ENCODE measurements at places on chromosomes 1 and 21. TPM values are rescaled to one million over a fixed set of nuclear protein-coding genes. Genes with fewer than 3 reads are reported as not detected.

Gene CD1B
- not detected for total RNA-seq

Gene SELL
- total RNA-seq = 0.70 TPM

Gene MYOG
- not detected for total RNA-seq

Gene INTS7
- 11.0 TPM for total RNA-seq

DNA sequence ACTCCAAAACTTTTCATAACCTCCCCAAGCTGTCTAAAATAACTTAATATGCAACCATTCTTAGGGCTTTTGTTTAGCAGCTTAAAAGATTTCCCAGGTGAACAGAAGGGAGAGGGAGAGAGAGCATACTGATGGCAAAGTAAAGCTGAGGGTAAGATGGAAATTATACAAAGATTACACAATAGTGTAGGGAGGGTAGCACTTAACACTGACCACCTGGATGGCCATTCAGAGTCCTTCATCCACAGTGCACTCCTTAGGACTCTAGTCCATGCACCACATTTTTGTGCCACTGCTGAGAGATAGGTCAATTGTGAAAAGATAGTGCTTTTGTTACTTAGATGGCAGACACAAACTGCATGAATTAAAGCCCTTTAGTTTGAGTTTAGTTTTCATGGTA, 574.6 kb downstream of the LMO4 start:
- H3K4me1 ChIP-seq = no peaks in the 10 kb centered on the region
- no peaks in the 10 kb centered on the region for H3K36me3 ChIP-seq
- peak overlapping the region; percentile 29 for H3K27ac ChIP-seq

DNA sequence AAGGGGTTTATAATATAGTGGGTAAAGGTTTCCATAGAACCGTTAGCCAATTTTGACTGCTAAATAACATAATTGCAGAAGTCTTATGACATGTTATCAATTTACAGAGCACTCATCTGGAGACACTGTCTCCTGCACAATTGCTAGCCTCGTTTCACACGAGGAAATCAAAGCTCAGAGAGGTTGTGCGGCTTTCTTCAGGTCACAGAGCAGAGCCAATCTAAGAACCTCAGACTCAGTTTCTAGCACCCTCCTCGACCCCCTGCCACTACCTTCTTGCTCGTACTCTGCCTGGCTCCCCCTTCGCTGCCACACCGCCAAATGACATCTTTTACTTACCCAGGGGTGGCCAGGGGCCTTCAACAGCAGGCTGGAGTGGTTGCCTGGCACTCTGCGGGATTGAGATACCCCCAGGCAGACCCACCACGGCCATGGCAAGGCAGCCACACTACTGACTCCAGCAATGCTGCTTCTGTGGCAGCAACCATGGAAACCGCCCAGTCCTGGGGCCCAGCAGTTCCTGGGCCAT, 16.0 kb upstream of the CASZ1 start:
- DNase-seq = no peak
- no peaks in the 10 kb centered on the region for H3K36me3 ChIP-seq
- no peak overlapping the region for H3K4me3 ChIP-seq
- no peaks in the 10 kb centered on the region for H3K27me3 ChIP-seq
- H3K4me1 ChIP-seq = no peaks in the 10 kb centered on the region

DNA sequence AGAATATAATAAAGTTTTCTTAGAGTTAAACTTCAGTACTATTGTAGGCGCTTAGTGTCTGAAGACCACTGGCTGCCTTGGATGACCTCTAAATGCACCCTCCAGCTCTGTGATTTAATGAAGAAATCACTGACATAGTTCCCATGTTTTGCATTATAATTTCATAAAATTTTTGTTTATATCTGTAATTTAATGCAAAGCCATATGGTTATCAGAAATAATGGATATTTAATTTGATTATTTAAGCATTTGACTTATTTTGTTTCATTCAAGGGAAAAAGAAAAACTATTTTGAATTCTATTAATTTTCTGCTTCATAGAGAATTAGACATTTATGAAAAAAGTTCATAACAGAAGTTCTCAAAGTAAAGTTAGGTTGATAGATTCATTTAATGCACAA, 18.6 kb downstream of the CRB1 start:
- no peak for DNase-seq
- no peaks in the 10 kb centered on the region for H3K27me3 ChIP-seq
- H3K4me3 ChIP-seq = no peak overlapping the region

Gene C1orf94
- not detected for total RNA-seq

Gene HAO2
- total RNA-seq = 0.90 TPM

DNA sequence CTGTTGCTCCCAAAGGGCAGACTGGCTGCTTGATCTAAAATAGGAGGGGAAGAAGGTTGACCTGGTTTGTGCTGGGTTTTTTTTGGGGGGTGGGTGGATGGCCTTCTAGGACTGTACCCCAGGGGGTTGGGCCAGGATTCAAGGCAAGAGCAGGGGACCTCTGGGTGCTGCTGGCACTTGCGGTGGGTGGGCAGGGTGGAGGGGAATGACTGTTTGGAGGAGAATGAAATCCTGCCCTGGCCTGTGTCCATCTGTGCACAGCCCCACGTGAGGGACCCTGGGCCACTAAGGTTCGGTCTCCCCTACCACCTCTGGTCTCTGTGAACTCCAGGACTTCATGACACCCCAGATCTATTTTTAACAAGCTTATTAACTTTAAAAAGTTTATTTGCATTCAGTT, 414.2 kb downstream of the PTPRU start:
- no peaks in the 10 kb centered on the region for H3K4me1 ChIP-seq
- no peaks in the 10 kb centered on the region for H3K27me3 ChIP-seq
- H3K27ac ChIP-seq = no peak overlapping the region
- H3K4me3 ChIP-seq = no peak overlapping the region

DNA sequence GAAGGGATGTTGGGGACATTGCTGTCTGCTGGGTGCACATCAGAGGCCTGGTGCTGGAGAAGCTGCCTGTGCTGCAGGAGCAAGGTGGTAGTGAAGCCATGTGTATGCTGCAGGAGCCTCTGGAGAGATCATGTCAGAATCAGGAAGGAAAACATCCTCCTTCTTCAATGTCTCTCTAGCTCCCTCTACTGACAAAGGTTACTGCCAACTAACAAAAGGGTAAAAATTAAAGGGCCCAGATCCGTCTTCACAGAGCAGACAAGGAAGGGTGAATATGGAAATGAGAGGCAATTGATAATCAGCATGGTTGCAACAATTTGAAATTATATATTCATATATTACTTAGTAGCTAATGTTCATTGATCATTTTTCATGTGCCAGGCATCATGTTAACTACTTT, 32.2 kb downstream of the FAM177B start:
- H3K4me3 ChIP-seq = no peak overlapping the region
- no peak overlapping the region for H3K27ac ChIP-seq
- H3K27me3 ChIP-seq = no peaks in the 10 kb centered on the region
- H3K4me1 ChIP-seq = no peaks in the 10 kb centered on the region
- DNase-seq = no peak

Gene MMEL1
- not detected for total RNA-seq

Gene ARHGAP29
- 31.0 TPM for total RNA-seq

- no peak overlapping the region for H3K4me3 ChIP-seq
- H3K27ac ChIP-seq = peak overlapping the region; percentile 74
- H3K4me1 ChIP-seq = no peaks in the 10 kb centered on the region
- no peaks in the 10 kb centered on the region for H3K36me3 ChIP-seq
- DNase-seq = no peak
Observed at GRCh38 chr1:225771661-225772322, 5.8 kb upstream of the SRP9 start.

Gene PAPPA2
- total RNA-seq = 0.73 TPM

GRCh38 chr1:203264052-203264501, 34.6 kb upstream of the CHIT1 start:
- no peak overlapping the region for H3K4me3 ChIP-seq
- peak overlapping the region; percentile 74 for H3K27ac ChIP-seq
- no peaks in the 10 kb centered on the region for H3K36me3 ChIP-seq
- DNase-seq = no peak
- H3K4me1 ChIP-seq = peaks cover 4% of the 10 kb centered on the region

DNA sequence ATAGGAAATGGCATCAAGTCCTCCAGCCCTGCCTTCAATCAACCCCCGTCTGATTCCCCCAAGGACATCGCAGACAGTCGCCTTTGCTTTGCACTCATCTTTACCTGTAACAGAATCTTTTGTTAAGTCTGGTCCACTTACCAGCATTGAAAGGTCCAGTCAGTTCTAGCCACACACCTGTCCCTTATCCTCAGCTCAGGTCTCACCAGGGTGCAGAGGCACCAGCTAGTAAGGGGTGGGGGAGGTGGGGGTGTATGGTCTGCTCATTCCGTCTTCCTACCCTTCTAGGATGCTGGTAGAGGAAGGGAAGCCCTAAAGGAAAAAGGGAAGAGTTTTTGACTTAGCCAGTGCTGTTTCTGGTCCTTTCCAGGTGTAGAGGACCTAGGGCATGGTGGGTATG, 427.7 kb downstream of the MATN1 start:
- H3K27me3 ChIP-seq = no peaks in the 10 kb centered on the region
- no peak overlapping the region for H3K27ac ChIP-seq
- H3K4me1 ChIP-seq = no peaks in the 10 kb centered on the region
- H3K4me3 ChIP-seq = no peak overlapping the region

DNA sequence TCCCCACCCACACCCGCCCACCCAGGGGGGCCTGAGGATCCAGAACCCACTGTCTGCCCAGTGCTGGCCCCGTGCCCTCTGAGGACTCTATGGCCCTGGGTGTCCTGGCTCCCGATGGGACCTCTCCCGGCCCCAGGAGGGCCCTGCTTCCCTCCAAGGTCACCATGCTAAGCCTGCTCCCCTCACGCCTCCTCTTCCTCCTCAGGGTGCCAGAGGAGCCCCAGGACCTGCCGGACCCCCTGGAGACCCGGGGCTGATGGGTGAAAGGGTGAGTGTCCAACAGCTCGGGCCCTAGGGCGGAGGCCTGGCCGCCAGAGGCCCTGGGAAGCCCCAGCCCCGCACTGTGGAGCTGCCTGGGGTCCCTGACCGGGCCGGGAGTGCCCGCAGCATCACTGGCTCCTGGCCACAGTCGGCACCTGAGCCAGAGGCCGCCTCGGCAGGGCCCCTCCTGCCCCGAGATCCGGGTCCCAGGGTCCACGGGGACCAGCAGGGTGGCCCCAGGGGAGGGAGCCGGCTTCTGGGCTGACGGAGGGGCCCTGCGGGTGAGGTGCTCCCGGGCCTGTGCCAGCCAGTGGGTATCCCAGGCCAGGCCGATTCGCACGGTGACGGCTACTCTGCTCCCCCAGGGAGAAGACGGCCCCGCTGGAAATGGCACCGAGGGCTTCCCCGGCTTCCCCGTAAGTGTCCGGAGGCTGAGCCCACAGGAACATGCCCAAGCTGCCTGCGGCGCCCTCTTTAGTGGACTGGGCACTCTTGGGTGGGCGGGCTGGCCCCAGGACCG, 16.1 kb downstream of the COL6A1 start:
- no peaks in the 10 kb centered on the region for H3K36me3 ChIP-seq
- H3K4me1 ChIP-seq = no peaks in the 10 kb centered on the region
- no peaks in the 10 kb centered on the region for H3K27me3 ChIP-seq
- H3K4me3 ChIP-seq = no peak overlapping the region

- no peak overlapping the region for H3K27ac ChIP-seq
- no peak for DNase-seq
- H3K4me1 ChIP-seq = no peaks in the 10 kb centered on the region
Observed at GRCh38 chr1:12095452-12096263, 32.6 kb downstream of the TNFRSF8 start.

GRCh38 chr1:238465449-238465848, 574.7 kb upstream of the ZP4 start:
- no peaks in the 10 kb centered on the region for H3K27me3 ChIP-seq
- no peak overlapping the region for H3K27ac ChIP-seq
- no peaks in the 10 kb centered on the region for H3K36me3 ChIP-seq
- H3K4me1 ChIP-seq = no peaks in the 10 kb centered on the region

DNA sequence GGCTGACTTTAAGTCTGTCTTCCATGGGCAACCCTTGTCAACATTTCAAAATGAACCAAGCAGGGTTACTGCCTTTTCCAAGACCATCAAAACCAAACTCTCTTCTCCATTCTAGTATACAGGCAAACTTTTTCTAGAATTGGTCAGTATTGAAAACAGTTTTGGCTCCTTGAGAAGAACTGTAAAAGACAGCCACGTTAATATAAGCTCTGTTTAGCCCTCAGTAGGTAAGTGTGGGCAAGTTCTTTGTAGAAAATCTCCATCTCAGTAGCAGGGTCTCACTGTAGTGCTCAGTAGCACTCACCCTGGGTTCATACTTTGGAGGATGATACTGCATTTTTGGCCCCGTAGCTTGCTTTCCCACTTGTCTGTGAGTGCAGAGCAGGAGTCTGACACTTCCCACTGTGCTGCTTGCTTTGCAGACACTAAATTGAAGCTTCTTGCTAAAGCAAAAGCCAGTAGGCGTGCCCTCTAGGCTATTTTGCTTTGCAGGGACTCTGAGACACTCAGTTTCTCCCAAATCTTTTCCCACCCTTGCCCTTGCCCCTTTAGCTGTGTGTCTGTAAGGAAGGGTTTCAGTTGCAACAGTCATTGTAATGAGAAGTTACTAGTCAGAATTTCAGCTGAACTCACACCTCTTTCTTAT, 34.3 kb upstream of the CACYBP start:
- H3K4me3 ChIP-seq = no peak overlapping the region
- H3K4me1 ChIP-seq = peaks cover 15% of the 10 kb centered on the region
- H3K27me3 ChIP-seq = no peaks in the 10 kb centered on the region
- no peaks in the 10 kb centered on the region for H3K36me3 ChIP-seq

DNA sequence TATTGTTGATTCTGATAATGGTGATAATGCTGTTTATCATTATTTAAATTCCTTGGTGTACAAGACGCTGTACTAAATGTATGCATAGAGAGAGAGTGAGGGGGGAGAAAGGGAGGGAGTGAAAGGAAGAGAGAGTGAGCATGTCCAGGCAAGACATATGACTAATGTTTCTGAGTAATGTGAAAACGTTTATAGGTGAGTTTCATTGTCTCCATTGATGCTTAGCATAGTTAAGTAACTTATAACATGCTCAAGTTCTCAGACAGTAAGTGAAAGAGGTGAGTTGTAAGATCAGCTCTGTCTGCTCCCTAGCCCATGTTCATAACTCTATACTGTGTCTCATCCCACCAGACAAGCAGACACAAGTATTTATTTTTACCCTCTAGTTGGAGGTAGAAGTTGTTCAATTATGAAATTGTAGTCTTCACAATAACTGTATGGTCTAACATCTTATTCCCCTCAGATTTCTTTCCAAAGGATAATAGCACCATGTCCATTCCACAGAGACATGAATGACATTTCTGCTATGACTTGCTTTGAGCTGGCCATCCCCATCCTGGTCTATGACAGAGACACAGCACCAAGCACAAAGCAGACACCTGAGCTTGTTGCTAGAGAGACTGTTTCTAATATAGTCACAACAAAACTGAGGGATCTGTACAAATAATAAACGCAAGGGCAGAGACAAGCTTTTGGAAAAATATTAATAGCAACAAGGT, 285.1 kb downstream of the CACNA1E start:
- H3K27ac ChIP-seq = no peak overlapping the region
- no peak overlapping the region for H3K4me3 ChIP-seq
- no peak for DNase-seq
- no peaks in the 10 kb centered on the region for H3K27me3 ChIP-seq
- no peaks in the 10 kb centered on the region for H3K36me3 ChIP-seq

Gene HHIPL2
- 0.55 TPM for total RNA-seq

Gene PCP4
- 5.3 TPM for total RNA-seq

Data from uterus (tissue), 4 donors.